IMR-90 (cell line): ENCODE measurements at places on chromosomes 4 and X. TPM values are rescaled to one million over a fixed set of nuclear protein-coding genes. Genes with fewer than 3 reads are reported as not detected.

CENPVL3 gene
- total RNA-seq: not detected in 2 replicates

DNA sequence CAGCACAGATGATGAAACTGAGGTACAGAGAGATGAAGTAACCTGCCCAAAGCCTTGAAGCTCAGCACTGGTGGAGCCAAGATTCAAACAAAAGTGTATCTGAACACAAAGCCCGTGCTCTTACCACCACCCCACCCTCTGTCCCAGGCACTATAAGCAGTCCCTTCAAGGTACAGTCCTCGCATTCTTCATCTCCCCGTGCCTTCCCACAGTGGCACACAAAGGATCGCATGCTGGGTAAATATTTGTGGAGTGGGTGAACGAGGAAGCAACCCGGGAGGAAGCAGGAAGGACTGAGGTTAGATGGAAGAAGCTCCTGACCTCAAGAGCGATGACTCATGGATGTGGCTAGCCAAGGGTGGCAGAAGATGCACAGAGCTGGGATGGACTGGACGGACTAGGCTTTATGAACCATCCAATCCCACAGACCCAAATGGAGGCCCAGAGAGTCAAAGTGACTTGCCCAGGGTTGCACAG, 18.4 kb downstream of the IQSEC2 start:
- DNase-seq: peak; percentile 55

DNA sequence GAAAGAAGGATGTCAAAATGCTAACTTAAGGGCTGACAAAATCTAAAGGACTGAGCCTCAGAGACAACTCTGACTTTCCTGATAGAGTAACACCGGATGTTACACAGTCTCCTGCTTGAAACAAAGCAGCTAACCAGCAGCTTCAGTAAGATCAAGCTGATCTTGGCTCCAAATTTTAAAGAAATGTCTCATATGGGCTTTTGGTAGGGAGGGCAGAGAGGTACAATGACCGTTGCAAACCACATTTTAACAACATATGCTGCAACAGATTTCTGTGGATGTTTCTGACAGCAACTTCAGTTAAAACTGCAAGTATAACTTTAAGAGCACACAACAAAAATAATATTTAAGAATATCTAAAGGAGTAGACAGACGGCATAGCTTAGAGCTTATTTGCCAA, 9.1 kb downstream of the RPGR start:
- DNase-seq: no peak

DNA sequence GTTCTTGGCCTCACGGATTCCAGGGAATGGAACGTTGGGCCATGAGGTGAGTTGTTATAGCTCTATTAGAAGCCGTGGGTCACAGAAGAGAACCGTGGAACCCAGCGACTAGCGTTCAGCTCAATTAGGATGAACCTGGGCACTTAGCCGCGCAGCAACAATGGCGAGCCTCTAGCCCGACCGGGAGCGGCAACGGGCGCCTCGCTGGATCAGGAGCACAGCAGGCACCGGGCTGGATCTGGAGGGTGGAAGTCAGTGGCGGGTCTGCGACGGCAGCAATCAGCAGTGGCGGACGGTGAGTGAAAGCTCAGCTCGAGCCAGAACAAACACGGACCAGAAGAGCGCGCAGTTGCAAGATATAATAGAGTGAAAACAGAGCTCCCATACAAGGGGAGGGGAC, 34.2 kb downstream of the AGA start:
- no peak for DNase-seq

TEX13C gene
- not detected in 2 replicates for total RNA-seq

IDUA gene
- 0.72 and 1.7 TPM in 2 replicates for total RNA-seq

DNA sequence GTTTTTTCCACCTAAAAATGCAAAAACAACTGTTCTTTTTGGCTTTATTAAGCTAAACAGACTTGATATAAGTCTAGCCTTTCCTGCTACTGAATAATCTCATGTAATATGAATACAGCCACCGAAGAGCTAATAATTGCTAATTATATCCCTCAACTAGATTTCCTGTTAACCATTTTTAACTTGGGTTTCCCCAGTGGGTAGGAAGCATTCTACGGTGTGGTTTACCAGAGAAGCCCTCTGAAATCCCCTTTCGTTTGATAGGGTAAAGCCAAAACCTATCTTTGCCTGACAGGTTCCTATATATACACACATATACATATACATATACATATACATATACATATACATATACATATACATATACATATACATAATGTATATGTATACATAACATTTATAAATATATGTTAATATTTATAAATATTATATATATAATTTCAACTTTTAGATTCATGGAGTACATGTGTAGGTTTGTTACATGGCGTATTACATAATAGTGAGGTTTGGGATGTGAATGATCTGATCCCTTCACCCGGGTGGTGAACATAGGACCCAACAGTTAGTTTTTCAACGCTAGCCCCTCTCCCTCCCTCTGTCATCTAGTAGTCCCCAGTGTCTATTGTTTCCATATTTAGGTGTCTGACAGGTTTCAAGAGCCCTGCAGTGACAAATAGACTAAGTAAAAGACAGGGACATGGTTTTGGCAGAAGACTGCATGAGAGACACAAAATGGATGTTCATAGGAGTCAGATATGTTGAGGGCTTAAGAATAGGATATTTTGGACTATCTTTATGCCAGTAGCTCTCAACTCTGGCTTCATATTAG, 62.4 kb downstream of the ATXN3L start:
- no peak for DNase-seq

NUDT9 gene
- total RNA-seq: 10.0 and 14.2 TPM in 2 replicates

PAGE1 gene
- not detected in 2 replicates for total RNA-seq

- no peak for DNase-seq
These were observed 147.8 kb downstream of the PAPSS1 start for GRCh38 chr4:107572281-107572680.

DNA sequence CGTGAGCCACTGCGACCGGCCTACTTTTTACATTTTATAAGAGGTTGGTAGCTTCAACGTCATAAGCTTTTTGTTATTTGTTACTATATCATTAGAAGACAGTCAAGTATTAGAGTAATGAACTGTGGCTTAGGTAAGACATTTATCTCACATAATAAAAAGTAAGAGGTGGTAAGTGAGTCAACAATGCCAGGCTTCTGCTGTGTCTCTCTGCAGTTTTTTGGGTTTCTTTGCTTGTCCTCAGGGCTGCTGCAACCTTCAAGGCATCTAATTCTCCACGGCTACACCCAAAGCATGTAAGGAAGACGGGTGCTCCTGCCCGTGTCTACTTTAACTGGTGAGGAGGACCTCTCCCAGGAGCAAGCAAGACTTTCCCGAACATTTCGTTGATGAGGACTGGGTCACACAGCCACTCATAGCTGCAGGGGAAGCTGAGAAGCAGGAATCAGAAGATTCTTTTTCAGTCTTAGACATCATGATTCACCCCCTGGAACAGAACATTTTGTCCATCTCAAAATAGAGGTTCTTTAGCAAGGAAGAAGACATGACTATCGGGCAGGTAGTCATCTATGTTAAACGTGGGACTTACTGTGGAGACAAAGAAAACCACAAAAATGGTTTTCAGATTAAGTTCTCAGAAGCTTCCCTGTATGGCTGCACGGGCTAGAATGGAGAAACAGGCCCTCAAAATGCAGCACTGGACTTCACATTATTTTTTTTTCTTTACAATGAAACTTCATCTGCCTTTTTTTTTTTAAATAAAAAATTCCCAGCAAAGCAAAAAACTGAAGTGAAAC, 13.0 kb upstream of the RHOH start:
- DNase-seq: no peak

XKRX gene
- total RNA-seq: 0.83 and 0.90 TPM in 2 replicates

- DNase-seq: no peak
These were observed 13.3 kb upstream of the CENPU start for GRCh38 chr4:184747034-184747830.

OFD1 gene
- 8.4 and 10.6 TPM in 2 replicates for total RNA-seq

DNA sequence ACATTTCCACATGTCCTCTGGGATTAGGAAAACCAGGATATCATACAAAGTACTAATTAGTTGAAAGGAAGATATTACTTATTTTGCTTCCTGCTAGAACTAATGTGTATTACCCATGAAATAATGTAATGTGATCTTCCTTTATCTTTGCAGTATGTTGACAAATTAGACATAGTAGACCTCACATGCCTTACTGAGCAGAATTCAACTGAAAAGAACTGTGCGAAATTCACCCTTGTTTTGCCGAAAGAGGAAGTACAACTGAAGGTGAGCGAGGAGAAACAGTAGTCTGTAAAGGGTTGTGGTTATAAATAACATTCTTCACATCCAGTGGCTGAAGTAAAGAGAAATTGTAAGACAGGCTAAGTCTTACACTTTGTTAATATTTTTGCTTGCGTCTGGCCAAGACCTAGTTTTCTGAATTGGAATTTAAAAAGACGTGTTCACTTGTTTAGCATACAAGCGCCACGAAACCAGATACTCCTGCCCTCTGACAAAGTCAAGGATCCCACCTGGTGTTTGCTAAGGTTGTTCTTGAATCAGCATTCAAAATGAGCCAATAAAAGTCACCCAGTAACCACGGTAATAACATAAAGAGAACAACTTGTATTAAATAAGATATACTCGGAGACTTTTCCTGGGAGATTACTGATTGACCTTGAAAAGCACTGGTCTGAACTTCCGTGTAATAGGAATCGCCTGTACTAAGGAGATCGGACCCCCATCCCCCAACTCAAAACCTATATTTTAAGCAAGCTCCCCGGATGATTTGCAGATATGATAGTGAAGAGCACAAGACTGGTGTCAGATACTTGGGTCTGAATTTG, 16.9 kb downstream of the STAP1 start:
- no peak for DNase-seq

- no peak for DNase-seq
These were observed 73.3 kb downstream of the TMEM131L start for GRCh38 chr4:153539422-153539821.

DNA sequence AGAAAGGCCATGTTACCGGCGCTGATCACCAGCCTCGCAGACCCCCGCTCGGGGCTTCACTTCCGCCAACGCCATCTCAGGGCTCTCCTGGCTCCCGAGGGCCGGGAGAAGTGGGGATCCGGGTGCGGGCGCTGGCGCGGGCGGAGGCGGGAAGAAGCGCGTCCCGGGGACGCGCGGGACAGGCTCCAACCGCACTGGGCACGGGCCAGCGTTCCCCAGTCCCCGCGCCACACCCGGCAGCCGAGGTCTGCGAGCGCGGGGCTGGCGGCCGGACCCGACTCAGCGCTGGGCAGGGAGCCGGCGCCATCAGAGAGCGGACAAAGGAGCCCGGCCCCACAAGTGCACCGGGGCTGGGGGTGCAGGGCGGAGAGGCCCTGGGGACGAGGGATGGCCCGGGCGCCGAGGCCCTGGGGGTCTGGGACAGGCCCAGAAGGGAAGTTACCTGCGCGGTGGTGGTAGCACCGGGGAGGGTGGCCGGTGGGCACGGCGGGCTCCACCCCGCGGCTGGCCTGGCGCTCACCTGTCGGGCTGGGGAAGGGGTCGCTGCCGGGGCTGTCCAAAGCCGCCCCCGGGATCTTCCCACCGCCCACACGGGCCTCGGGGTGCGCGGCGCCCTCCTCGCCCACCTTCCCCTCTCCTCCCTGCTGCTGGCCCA, 449 bp downstream of the CTPS2 start:
- DNase-seq: no peak

- DNase-seq: no peak
These were observed 118.8 kb downstream of the CHRNA9 start for GRCh38 chr4:40453912-40454311.

ENAM gene
- total RNA-seq: under 0.01 and 0.28 TPM in 2 replicates

XPNPEP2 gene
- under 0.01 TPM in 1 of 2 replicates, not detected in the other for total RNA-seq

- DNase-seq: no peak
These were observed 11.9 kb downstream of the FSTL5 start for GRCh38 chr4:162151850-162152249.

DUSP9 gene
- under 0.01 TPM in 2 replicates for total RNA-seq

DNA sequence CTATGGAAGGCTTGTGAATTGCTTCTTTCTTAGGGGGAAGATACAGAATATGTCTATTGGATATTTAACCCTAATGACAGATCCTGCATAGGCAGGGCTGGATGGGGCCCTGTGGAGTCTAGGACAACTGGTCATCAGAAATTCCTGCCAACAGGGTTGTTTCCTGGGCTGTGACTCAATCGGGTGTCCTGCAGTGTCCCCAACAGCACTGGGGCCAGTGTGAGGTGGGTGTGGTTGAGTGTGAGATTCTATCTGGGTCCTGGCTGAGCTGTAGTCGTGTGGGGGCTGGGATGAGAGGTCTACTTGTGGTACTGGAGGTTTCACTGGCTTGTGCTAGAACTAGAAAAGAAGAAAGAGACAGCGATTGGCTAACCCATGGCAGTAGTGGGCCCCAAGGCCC, 87.3 kb upstream of the WDR1 start:
- DNase-seq: no peak

HELT gene
- not detected in 2 replicates for total RNA-seq

DNA sequence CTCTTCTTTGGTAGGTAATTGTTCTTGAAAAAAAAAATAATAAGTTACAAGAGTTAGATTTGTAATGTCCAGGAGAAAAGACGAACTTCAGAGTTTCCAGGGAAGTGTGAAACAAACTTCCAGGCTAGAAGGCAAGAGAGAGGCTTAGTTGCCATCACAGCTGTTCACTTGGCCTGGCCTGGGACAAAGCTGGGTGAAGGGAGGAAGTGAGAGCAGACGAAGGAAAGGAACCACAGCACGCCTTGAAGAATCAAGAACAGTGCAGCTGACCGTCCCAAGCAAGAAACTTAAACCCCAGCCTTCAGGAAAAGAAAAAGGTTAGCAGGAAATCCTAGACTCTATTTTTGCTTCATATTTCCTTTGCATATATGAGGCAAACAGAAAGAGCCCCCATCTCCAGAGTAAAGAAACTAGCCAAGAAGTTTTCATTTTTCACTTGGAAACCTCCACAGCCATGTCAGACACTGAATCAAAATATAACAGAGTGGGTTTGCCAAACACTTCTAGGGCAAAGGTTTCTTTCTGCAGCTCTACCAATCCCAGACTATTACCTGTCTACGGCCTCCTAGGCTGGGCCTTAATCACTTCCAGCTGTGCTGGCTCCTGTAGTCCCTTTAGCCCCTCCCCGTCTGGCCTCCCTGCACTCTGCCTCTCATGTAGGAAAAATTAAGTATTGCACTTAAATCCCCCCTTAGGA, 209.6 kb downstream of the SPATA18 start:
- DNase-seq: no peak

MSX1 gene
- total RNA-seq: 1.1 TPM in 2 replicates

DNA sequence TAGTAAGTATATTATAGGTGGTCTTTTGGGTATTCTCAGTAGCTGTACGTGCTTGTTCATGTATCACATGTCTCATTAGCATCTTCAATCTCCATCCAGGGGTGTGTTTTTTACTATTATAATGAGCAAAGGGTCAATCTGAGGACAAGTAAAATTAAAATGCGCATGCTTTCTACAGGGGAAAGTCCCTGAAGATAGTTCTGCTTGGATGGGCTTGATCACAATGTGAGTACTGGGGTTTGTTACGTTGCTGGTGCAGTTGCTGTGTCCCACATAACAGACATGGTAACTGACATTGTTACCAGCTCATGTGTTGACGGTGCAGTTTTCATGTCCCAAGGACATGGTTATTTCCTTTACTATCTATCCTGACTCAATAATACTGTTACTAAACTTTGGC, 65.9 kb downstream of the UCHL1 start:
- DNase-seq: no peak

- DNase-seq: no peak
These were observed 9.9 kb downstream of the ARHGAP36 start for GRCh38 chrX:131067846-131068745.

AADAT gene
- total RNA-seq: 4.7 TPM in 2 replicates
